T-helper 2 cell treated with Interferon-gamma antibody and Interleukin-4, amounts not matched to agents 5 μg/mL and 100 μg/mL, for 36 hours (primary cell): ENCODE measurements at places on chromosomes 4 and X.

DNA sequence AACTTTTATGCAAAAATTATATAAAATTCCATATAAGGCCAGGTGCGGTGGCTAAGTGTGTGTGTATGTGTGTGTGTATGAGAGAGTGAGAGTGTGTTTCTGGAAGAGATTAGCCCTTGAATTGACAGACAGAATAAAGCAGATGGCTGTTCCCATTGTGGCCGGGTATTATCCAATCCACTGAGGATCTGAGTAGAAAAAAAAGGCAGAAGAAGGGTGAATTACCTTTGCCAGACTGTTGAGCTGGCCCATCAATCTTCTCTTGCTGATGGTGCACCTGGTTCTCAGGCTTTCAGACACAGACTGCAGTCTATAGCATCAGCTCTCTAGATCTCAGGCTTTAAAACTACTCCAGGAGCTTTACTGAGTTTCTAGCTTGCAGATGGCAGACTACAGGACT lies 92.2 kb upstream of the SLIT2 start:
- no peaks in the 10 kb centered on the region for H3K4me1 ChIP-seq
- no peak overlapping the region for H3K27ac ChIP-seq
- no peak for DNase-seq
- no peaks in the 10 kb centered on the region for H3K36me3 ChIP-seq
- H3K27me3 ChIP-seq: no peaks in the 10 kb centered on the region

- peaks cover 9% of the 10 kb centered on the region for H3K4me1 ChIP-seq
- no peak overlapping the region for H3K4me3 ChIP-seq
- H3K27ac ChIP-seq: no peak overlapping the region
- H3K36me3 ChIP-seq: no peaks in the 10 kb centered on the region
- no peak for DNase-seq
Measured at GRCh38 chr4:56297776-56298175, 89.5 kb downstream of the AASDH start.

DNA sequence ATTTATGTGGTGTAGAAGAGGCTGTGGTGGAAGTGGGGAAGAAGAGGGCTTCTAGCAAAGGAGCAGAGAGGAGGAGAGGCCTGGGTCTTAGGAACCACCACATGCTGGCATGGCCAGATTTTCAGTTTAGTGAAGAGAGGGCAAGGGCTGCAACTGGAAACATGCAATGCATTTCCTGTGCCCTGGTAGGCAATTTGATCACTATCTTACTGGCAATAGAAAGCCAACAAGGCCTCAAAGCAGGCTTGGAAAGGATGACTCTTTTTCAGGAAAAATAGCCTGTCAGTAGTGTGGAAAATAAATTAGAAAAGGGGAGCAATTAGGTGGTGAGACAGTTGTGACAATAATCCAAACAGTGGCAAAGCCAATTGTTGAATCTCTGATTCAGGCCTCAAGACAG lies 501.9 kb upstream of the ZFP42 start:
- no peaks in the 10 kb centered on the region for H3K27me3 ChIP-seq
- no peak for DNase-seq
- H3K36me3 ChIP-seq: no peaks in the 10 kb centered on the region
- H3K27ac ChIP-seq: no peak overlapping the region

DNA sequence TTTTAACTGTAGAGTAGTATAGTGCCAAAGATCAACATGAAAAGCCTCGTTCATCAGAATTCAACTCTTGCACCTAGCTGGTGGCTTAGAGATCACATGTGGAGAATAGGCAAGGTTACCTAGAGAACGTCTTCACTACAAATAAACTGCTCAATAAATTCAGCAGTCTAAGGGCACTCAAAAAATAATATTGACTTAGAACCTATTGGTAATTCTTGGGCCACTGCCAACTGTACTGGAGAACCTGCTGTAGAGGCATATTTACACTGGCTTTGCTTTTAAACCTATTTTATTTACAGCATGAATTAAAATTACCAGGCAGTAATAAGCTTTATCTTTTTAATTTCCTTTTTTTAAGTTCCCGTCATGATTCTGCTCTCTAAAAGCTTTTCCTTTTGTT lies 343.7 kb downstream of the PDHA2 start:
- no peak overlapping the region for H3K4me3 ChIP-seq
- no peaks in the 10 kb centered on the region for H3K27me3 ChIP-seq
- H3K27ac ChIP-seq: no peak overlapping the region
- DNase-seq: no peak
- H3K4me1 ChIP-seq: no peaks in the 10 kb centered on the region

GRCh38 chr4:40682290-40683101 lies 52.8 kb upstream of the RBM47 start:
- H3K36me3 ChIP-seq: peaks cover 2% of the 10 kb centered on the region
- H3K4me3 ChIP-seq: no peak overlapping the region
- H3K4me1 ChIP-seq: peaks cover 20% of the 10 kb centered on the region

GRCh38 chr4:48184882-48185281 lies 50.8 kb upstream of the TXK start:
- no peaks in the 10 kb centered on the region for H3K36me3 ChIP-seq
- no peak overlapping the region for H3K27ac ChIP-seq
- H3K27me3 ChIP-seq: no peaks in the 10 kb centered on the region
